ENCODE measurements at places on chromosomes 1 and 21. TPM values are rescaled to one million over a fixed set of nuclear protein-coding genes. Genes with fewer than 3 reads are reported as not detected.
A peak's percentile ranks its signal among the peaks of the same experiment; 100 is the strongest.

TNFRSF18 gene
- 97.1 TPM for total RNA-seq

LY9 gene
- total RNA-seq, result 16.5 TPM

C1orf226 gene
- not detected for total RNA-seq

DNA sequence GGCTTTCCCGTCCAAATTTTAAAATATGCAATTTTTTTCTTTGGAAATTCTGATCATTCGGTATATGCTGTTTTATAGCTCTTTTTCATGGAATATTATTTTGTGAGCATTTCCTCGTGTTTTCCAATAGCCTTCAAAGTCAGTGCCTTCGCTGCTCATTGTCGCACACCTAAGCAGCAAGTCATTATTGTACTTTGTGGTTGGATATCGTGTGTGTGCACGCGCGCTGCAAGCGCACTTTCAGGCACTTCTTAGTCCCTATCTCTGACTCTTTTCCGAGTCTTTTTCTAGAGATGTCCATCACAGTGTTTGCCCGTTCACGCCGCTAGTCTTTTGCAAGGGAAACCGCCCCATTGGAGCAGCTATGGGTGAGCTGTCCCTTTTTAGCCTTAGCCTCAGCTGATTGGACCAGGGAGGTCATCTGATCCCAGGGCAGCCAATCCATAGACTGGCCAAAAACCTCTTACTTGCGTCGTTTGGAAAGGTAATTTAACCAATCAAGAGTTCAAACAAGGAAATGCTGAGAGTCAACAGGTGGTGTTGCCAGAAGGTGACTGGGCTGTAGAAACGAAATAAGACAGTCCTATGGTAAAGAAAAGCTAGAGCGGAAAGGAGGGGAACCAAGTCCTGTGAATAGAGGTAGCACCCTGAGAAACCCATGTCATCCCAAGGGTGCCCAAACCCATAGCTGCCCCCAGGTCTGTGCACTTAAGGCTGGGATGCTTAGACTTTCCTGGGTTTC lies 710 bp upstream of the HYI start:
- peak; percentile 63 for DNase-seq
- peak overlapping the region; percentile 73 for H3K4me3 ChIP-seq
- peaks cover 9% of the 10 kb centered on the region for H3K36me3 ChIP-seq
- peaks cover 5% of the 10 kb centered on the region for H3K27me3 ChIP-seq
- H3K27ac ChIP-seq, result no peak overlapping the region

- H3K4me3 ChIP-seq, result no peak overlapping the region
- no peaks in the 10 kb centered on the region for H3K4me1 ChIP-seq
- no peaks in the 10 kb centered on the region for H3K36me3 ChIP-seq
- DNase-seq, result no peak
Measured at GRCh38 chr1:143698016-143698415, 273.8 kb downstream of the FAM72C start.

- H3K4me1 ChIP-seq, result peaks cover 13% of the 10 kb centered on the region
- H3K36me3 ChIP-seq, result no peaks in the 10 kb centered on the region
- no peak for DNase-seq
- H3K27me3 ChIP-seq, result no peaks in the 10 kb centered on the region
- H3K4me3 ChIP-seq, result peak overlapping the region; percentile 66
Measured at GRCh38 chr1:159854116-159854692, 8.3 kb downstream of the VSIG8 start.

DNA sequence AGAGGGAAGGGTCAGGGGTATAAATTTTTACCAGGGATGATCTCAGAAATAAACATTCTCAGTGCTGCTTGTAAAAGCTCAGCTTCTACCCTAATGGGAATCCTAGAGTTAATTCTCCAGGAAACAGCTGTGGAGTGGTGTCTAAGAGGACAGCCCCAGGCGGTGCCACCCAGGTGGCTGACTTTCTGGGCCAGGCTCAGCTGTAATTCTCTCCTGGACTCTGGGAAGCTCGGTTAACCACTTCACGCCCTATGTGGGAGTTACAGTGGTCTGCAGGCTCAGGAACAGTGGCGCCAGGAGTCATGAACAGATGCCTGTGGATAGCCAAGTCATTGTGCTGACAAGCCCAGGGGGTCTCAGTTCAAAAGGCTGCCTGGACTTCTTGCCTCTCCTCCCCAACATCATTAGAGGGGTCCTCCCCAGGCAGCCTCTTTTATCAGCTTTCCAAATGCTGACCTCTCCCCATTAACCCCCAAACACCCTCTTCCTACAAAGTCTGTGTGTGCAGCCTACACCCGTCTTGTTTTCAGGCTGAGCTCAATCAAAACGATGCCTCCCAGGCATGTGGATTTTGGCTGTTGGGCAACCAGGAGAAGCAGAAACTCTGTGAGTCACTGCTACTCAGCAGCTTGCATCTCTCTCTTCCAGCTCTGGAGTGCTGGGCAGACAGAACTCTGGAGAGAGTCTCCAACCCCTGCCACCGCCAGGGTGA lies 1.2 kb downstream of the HHIPL2 start:
- no peak overlapping the region for H3K27ac ChIP-seq
- H3K36me3 ChIP-seq, result no peaks in the 10 kb centered on the region
- H3K4me3 ChIP-seq, result no peak overlapping the region
- no peaks in the 10 kb centered on the region for H3K4me1 ChIP-seq
- peaks cover 6% of the 10 kb centered on the region for H3K27me3 ChIP-seq

GRCh38 chr21:41369920-41370839 lies 8.4 kb downstream of the MX2 start:
- no peaks in the 10 kb centered on the region for H3K36me3 ChIP-seq
- DNase-seq, result peak; percentile 69
- H3K27me3 ChIP-seq, result no peaks in the 10 kb centered on the region
- peaks cover 54% of the 10 kb centered on the region for H3K4me1 ChIP-seq
- peak overlapping the region; percentile 81 for H3K4me3 ChIP-seq

DNA sequence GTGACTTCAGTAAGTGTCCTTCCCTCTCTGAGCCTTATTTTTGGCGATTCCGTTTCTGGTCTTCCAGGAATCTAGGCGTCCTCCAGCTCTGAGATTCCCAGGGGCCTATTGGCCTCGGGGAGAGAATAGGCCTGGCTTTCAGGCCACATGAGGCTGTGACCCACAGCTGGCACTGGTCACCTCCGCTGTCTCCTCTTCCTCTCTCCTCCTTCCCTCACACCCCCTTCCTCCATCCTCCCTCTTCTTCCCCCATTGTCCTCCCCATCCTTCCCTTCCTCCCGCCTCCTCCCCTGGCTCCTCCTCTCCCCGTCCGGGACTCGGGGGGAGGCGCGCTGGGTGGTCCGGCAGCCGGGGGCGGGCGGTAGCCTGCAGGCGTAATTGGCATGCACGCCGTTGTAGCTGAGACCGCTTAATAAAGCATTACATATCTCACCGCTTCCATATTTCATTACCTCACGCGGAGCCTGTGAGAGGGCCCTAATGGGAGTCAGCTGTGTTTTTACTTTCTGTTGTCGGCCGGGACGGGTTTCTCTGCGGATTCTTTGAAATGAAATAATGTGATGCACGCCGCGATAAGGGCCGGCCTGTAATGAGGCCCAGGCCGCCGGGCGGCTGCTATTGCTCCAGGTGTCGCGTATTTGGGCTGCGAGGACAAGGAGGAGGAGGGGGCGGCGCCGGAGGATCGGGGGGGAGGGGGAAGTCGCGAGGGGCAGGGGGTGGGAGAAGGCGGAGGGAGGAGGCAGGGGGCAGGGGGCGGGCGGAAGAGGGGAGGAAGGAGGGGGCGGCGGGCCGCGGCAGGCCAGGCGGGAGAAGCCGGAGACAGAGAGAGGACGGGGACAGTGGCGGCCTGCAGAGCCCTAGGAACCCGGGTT lies 95.3 kb downstream of the FOXD2 start:
- no peak overlapping the region for H3K27ac ChIP-seq
- no peak for DNase-seq
- peaks cover 13% of the 10 kb centered on the region for H3K27me3 ChIP-seq
- no peaks in the 10 kb centered on the region for H3K4me1 ChIP-seq
- H3K4me3 ChIP-seq, result no peak overlapping the region
- no peaks in the 10 kb centered on the region for H3K36me3 ChIP-seq
